Sigmoid colon (tissue), 7 donors: ENCODE measurements at places on chromosomes 5 and 9. TPM values are rescaled to one million over a fixed set of nuclear protein-coding genes. Genes with fewer than 3 reads are reported as not detected.

Gene TMEM232
- 1.8 TPM for total RNA-seq

Gene OTP
- not detected for total RNA-seq

Gene HTR4
- 16.1 TPM for total RNA-seq

Gene TMEM174
- not detected for total RNA-seq

Gene CAPSL
- not detected for total RNA-seq

Gene SLC46A2
- total RNA-seq = not detected

Gene NMUR2
- total RNA-seq = not detected

Gene OR1Q1
- not detected for total RNA-seq

Gene PCDHA6
- 0.71 TPM for total RNA-seq

Gene RGS7BP
- 4.8 TPM for total RNA-seq

Gene XPA
- 29.9 TPM for total RNA-seq

Gene PCA3
- total RNA-seq = under 0.01 TPM

Gene ZMYND19
- total RNA-seq = 7.2 TPM

Gene ANKH
- 24.7 TPM for total RNA-seq

Gene TEK
- total RNA-seq = 5.8 TPM

Gene SPATA31A1
- total RNA-seq = not detected

Gene SHB
- total RNA-seq = 33.7 TPM

Gene OGN
- total RNA-seq = 41.8 TPM

Gene GZMA
- not detected for total RNA-seq

Gene LRRC70
- total RNA-seq = 4.5 TPM

Gene PCDHA5
- 0.36 TPM for total RNA-seq

Gene GLRA1
- not detected for total RNA-seq

Gene PCDHGB6
- 8.9 TPM for total RNA-seq

Gene LCN15
- total RNA-seq = not detected

Gene SLC25A2
- total RNA-seq = 0.82 TPM

Gene SLC6A18
- not detected for total RNA-seq

Gene DIPK1B
- total RNA-seq = 18.3 TPM

Gene PCDHA10
- 0.71 TPM for total RNA-seq

Gene CCL21
- total RNA-seq = 129 TPM

Gene CRHBP
- 0.54 TPM for total RNA-seq

Gene ADAMTS13
- total RNA-seq = 0.82 TPM

Gene IL13
- not detected for total RNA-seq

Gene ANKRD20A1
- total RNA-seq = 1.7 TPM

Gene INPP5E
- 4.6 TPM for total RNA-seq

Gene STK32A
- 4.7 TPM for total RNA-seq

Gene HK3
- 9.5 TPM for total RNA-seq

Gene FAM169A
- total RNA-seq = 0.95 TPM

Gene DMRT2
- total RNA-seq = 3.9 TPM

Gene CCIN
- total RNA-seq = 0.71 TPM

Gene LEAP2
- 0.36 TPM for total RNA-seq

Gene DRD1
- not detected for total RNA-seq
